ENCODE measurements at places on chromosomes 13 and 19.

GRCh38 chr13:37886879-37887278, 17.3 kb upstream of the TRPC4 start:
- no peak for DNase-seq

- no peak for DNase-seq
These were observed 46.4 kb downstream of the RUBCNL start for GRCh38 chr13:46340631-46341111.

DNA sequence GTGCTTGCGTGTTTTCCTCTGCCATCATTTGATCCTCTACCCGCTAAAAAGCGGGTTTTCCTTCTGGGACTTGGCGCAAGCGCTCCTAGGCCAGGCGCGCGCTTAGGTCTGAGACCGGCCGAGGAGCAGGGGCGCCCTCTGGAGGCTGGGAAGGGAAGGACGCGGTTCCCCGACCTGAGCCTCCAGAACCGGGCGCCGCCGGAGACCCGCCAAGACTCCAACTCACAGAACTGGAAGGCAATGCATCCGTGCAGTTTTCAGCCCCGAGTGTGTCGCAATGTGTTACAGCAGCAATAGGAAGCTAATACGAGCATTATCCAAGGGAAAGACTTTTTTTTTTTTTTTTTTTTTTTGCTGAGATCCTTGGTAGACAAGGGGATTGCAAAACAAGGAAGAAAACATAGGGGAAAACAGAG, 190.9 kb downstream of the COL4A1 start:
- peak; percentile 62 for DNase-seq

DNA sequence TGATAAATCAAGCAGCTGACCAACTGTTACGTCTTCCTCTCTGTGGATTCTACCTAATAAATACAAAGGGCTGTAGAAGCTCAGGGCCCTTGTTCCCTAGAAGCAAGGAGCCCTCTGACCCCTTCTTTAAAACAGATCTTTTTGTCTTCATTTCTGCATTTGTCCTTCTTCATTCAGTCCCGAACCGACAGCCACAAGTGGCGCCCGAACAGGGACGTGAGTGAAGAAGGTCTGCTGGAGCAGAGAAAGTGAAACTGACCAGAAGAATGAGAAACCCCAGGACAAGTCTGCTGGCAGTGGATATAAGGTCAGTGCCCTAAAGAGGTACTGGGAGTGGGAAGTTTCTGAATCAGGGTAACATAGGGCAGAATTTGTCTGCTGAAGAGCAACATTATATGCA, 13.1 kb downstream of the ZNF773 start:
- peak; percentile 12 for DNase-seq

DNA sequence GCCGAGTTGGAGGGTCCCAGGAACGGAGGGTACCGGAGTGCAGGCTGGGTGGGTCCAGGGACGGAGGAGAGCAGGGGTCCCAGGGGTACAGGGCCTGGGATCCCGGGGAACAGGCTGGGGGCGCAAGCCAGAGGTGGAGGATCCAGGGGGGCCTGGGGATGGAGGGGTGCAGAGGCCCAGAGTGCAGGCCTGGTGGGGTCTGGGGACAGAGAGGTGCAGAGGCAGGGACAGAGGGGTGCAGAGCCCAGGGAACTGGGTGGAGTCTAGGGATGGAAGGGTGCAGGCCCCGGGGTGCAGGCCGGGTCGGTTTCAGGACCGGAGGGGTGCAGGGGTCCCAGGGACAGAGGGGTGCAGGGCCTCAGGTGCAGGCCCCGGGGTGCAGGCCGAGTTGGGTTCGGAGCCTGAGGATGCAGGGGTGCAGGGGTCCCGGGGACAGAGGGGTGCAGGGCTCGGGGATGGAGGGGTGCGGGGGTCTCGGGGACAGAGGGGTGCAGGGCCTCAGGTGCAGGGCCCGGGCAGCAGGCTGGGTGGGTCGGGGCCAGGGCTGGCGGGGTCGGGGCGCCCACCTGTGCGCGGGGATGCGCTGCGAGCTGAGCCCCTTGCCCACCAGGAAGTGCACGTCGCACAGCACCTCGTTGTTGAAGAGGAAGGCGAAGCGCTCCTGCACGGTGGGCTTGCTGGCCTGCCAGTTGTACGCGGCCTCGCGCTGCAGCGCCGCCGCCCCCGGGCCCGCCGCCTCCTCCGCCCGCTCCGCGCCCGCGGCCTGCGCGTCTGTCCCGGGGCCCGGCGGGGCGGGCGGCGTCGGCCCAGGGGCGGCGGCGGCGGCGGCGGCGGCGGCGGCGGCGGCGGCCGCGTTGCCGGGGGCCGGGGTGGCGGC, 545 bp downstream of the BTBD2 start:
- DNase-seq: peak; percentile 44

DNA sequence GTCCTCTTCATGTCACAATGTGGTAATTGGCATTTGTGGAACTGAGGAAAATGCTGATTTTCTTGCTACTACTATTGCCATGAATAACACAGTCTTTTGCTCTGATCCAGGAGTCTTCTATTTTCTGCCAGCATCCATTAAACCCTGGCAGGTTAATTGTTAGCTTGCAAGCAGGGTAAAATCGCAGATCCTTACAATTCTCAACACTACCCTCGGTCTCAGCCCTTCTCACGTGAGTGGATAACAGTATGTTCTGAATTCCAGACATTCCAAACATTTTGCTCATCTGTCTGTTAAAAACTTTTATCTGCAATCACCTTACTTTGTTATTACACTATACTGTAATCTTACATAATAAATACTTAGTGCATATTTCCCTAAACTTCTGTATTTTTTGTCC, 251.3 kb upstream of the ATXN8OS start:
- DNase-seq: no peak

GRCh38 chr13:76861859-76862258, 24.3 kb downstream of the KCTD12 start:
- no peak for DNase-seq

DNA sequence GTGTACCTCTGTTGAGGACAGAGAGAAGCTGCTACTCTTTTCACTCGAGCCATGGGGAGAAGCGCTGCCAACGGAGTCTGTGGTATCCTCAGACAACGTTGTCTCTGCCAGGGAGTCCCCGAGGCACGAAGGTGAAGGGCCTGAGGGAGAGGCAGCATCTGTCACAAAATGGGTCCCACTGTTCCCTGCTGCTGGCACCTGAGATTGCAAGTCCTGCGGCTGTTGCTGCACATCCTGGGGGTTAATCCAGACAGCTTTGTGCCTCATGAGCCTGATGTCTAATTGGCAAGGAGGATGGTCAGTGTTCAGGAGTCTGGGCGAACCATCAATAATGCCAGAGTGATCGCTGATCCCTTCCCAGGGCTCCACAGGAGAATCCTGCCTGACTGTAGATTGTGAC, 15.0 kb downstream of the RUBCNL start:
- no peak for DNase-seq

DNA sequence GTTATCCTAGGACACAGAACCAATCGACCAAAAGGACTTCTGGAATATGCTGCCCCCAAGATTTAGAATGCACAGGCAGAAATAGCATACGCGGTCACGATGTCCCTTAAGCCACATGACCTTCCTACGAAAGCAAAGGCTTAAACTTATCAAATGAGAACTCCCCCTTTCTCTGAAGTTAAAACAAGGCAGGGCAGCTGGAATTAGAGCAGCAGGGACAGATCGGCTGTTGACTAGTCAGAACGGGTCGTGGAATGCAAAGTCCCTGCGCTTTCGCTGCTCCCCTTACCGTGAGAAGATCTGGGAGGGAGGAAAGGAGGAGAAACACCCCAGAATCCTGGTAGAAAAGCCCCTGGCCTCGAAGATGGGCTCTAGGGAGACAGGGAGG, 799 bp upstream of the USPL1 start:
- peak; percentile 90 for DNase-seq

GRCh38 chr13:42971691-42972347, 20.2 kb downstream of the EPSTI1 start:
- DNase-seq: no peak

- no peak for DNase-seq
These were observed 169.9 kb downstream of the USP12 start for GRCh38 chr13:27001705-27002104.

GRCh38 chr19:14954071-14954655, 12.9 kb downstream of the OR7C2 start:
- peak; percentile 40 for DNase-seq

DNA sequence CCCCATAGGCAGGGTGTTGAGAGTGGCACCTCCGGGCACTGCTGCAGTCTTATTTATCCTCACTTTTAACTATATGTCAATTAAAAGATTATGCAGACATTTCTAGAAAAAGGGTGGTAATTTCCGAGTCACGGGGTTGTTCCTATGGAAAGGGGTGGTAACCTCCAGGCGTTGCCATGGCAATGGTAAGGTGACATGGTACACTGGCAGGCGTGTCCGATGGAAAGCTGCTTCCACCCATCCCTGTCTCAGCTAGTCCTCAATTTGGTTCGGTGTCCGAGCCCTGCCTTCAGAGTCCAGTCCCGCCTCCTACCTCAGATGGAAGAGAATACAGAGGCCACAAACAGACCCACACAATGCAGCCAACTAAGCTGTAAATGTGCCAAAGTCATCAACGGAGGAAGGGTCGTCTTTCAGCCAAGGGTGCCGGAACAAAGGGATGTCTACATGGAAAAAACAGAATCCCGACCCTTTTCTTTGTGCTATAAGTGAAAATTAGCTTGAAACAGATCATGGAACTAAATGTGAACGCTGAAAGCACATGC, 72.6 kb upstream of the C13orf46 start:
- no peak for DNase-seq

- no peak for DNase-seq
These were observed 8.9 kb upstream of the OR1I1 start for GRCh38 chr19:15072930-15073647.

DNA sequence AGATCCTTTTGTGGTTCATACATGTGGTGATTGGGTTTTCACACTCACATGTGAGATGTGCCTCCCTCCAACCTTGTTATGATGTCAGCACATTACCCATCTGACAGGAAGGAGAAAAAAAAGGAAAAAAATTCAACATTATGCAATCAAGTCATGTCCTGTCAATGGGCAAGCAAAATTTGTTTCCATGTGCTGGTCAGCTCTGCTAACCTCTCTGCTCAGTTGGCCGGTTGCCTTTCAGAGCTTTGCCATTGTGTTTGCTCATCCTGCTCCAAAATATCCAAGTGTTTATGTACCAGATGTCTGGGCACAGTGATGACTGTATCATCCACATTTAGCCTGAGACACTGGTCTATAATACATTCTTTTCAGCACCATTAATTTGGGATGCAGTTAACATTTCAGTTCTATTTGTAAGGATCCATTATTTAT, 27.0 kb upstream of the METTL21C start:
- DNase-seq: no peak

- no peak for DNase-seq
These were observed 186.1 kb downstream of the GPC6 start for GRCh38 chr13:93412676-93413075.

GRCh38 chr19:12664406-12665280, 1.9 kb downstream of the MAN2B1 start:
- DNase-seq: peak; percentile 67

DNA sequence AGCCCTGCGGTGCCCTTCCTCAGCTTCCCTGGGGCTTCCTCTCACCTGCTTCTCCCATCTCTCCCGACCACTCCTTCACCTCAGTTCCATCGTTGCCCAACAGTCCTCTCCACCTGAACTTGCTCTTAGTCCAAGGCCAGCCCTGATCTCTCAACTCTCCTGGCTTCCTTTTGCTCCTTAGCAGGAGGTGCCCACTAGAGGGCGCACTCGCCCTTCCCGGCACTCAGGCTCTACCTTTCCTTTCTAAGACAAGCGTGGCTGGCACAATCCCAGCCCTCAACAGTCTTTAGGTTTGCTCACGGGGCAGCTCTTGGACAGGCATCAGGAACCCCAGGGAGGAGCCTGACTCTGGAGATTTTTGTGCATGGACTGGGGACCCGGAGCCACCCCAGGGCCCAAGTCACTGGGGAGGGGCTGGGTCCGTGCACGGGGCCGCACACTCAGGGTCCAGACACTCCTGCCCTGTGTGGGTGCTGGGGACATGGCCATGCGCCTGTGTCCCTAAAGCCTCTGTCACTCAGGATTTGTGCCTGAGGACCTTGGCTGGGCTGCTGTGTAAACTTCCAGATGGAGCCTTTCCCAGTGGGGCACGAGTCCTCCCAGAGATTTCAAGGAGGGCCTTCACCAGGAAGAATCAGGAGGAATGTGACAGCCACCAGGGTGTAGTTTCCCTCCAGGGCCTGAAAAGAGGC, 12.1 kb upstream of the CEACAM8 start:
- DNase-seq: peak; percentile 47

DNA sequence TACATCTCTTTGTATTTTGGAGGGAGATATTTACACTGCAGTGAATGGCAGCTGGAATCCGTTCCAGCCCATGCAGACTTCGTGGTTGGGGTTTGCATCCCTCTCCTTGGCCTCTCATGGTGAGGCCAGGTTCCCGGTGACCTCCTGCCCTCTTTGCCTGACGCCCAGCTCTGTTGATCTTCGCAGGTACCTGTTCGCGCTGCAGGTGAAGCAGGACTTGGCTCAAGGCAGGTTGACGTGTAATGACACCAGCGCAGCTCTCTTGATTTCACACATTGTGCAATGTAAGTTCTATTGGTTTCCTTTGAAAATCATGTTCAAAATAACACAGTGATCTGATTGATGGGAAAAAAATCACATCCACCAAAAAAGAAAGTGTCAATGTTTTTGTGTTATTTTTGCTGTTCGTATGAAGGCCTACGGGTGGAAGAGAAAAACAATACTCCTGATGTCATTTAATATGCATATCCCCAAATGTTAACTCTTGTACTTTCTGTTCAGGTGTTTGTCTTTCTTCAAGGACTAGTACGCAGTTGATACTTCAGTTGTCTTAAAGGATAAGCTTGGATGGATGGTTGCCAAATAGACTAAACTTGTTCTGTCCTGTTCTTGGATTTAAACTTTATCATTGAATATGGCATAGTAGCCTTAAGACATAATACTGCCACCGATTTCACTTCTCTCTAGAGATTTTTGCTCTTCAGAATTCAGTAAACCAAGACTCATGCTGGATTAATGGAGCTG, 199.1 kb downstream of the STK24 start:
- DNase-seq: no peak

DNA sequence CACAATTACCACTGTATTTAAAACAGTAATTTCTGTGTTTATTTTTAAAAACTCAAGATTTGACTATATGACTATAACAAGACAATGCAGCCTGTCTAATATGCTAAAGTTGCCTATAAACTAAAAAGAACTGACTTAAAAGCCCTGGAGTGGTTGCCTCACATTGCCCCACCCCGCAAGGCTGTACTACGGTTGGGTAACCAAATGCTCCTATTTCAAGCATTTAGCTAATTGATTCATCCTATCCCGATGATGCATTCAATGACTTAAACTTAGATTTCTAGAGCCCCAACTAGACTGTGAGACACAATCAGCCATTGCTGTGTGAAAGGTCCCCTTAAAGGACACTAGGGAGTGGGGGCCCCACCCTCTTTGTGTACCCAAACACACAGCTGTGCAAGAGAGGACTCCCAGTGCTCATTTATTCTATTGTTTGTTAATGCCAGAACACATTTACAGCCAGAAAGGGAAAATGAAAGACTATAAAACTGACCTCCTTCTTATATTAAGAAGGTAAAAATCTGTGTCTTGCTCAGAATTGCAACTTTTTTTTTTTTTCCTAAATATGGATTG, 66.9 kb downstream of the MIPEP start:
- no peak for DNase-seq

GRCh38 chr19:43651758-43652545, 12.3 kb upstream of the CADM4 start:
- peak; percentile 69 for DNase-seq

All from NB4 (cell line).